Activated T-helper 17 cell treated with anti-CD3 and anti-CD28 coated beads, Interleukin-2, amount 50 U/mL, for 72 hours (primary cell): ENCODE measurements at places on chromosomes 13 and 19.
A peak's percentile ranks its signal among the peaks of the same experiment; 100 is the strongest.

- ATAC-seq = no peak
These were observed 260.8 kb downstream of the DNAJC15 start for GRCh38 chr13:43284162-43284561.

- ATAC-seq = no peak
These were observed 25.3 kb downstream of the FXYD5 start for GRCh38 chr19:35179830-35180229.

GRCh38 chr13:39481491-39481890, 121.5 kb downstream of the LHFPL6 start:
- no peak for ATAC-seq

GRCh38 chr19:355134-355533, 10.5 kb upstream of the MIER2 start:
- no peak for ATAC-seq

- no peak for ATAC-seq
These were observed 43.2 kb upstream of the TPM4 start for GRCh38 chr19:16033136-16033530.

DNA sequence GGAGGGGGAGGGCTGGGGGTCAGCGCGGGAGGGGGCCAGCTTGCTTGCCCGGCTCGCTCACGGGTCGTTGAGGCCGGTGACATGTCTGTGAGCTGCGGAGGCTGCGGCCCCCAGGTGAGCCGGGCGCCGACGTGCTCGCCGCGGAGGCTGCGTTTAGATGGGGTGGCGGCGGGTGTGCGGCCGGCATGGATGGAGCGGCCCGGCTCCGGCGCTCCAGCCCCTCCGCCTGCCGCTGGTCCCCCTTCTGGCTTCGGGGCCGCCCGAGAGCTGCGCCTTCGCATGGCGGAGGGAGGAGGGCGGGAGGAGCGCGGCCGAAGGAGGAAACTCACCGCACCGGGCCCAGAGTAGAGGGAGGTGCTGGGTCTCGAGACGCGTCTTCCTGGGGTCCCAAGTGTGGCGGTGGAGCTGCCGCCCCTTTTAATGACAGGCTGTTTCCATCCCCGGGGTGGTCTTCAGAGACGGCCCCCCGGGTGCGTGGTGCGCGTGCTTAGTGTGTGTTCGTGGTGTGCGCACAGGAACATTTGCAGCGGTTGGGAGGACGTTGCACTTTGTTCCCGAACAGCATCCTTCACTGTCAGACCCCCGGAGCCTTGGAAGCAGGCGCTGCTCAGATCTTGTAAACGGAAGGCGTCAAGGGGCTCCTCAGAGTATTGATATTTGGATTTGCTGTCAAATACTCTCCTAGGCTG, at the start of gene AKAP11:
Gene AKAP11, plus strand, starts transcription at position 38 of the 689 bp plus-strand sequence. CDS start 14,197 bp downstream, outside the sequence.
- peak; percentile 33 for ATAC-seq

DNA sequence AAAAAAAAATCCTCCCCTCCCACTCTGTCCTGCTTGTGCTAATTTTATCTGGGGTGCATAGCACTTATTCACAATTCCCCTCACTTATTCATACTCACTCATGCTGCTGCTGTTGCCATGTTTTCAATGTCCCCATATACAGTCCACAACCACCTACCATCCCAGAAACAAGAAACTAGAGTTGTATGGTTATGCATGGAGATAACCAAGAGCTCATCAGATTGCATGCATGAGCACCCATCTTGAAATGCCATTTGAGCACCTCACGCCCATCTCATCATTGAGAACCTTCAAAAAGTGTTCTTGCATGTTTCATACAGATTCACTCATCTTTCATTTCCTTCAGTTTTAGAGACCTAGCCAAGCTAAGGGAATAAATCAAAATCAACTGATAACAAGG, 15.1 kb upstream of the N4BP2L2 start:
- ATAC-seq = no peak

DNA sequence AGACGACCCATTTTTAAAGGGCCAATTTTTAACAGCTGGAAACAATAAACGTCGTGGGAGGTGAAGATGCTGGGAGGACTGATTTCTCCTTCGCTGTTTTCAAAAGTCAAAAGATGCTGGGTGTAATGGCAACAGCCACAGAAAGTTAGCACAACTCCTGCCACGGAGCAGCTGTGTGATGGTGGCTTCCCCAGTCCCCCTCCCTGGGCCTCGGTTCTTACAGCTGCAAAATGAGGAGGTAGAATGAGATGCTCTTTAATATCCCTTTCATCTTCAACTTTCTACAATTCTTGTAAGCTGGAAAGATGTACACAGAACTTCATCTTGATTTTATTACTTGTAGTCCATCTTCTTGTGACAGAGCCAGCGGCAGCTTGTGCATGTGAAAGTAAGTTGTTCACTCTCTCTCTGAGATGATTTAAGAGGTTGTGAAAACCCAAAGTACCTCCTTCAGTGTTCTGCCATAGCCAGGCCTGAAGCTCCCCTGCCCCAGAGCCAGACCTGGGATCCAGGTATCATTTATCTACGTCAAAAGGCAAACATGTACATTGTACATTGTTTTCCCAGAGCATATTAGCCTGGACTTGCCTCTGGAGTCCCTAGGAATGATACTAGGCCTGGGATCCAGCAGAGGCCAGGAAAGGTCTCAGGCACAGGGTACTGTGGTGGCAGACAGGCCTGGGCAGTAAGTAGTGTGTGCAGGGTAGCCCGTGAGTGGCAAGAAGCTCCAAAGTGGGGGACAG, 3.4 kb upstream of the UBE2L5 start:
- no peak for ATAC-seq

DNA sequence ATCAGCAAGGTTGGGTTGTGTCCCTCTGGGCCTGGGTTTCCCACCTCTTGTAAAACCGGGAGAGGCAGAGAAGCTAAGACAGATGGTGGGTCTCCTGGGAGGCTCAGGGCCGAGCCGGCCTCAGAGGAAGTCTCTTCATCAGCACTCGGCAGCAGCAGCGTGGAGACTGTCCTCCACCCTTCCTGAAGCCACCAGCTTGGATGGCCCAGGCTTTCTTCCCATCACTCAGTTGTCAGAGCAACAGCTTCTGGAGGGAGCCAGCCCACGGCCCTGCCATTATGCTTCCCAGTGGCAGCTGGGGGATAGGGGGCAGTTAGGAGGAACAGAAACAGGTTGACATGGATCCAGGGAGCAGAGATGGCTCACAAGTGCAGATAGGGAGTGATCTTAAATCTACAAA, 191.0 kb downstream of the KATNAL1 start:
- no peak for ATAC-seq

DNA sequence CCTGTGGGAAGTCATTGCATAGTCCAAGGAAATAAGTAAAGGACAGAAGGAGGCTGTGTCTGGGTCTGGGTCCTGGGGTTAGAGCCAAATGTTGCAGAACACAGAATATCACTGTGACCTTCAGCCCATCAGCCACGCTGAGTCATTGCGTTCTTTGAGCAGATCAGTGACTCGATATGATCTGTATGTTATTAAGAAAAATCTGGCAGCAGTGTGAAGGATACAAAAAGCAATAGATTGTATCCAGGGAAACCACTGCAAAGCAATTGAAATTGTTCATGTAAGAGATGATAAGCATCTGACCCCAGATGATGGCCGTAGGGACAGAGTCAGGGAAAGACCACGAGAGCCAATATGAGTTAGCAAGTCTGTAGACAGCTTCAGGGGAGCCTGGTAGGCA, 1575.1 kb upstream of the SLC10A2 start:
- no peak for ATAC-seq

DNA sequence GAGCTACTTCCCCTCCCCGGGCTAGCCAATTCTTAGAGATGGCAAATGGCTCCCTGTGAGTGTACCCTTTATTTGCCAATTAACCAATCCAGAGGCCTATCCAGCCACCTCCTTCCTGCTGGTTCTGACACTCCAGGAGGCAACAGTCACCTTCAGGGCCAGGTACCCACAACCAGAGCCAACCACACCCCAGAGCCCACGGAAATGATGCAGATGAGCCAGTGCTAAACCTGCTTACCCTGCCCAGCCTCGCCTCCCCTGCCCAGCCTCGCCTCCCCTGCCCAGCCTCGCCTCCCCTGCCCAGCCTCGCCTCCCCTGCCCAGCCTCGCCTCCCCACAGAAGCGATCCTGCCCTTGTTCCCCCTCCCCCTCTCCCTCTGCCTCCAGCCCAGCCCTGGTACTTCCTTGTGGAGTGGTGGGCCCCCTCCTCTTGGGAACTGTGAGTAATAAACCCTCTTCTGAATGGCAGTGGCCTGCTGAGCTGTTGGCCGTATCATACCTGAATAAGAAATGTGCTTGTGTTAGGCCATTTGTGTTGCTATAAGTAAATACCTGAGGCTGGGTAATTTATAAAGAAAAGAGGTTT, 173.8 kb upstream of the RNF113B start:
- no peak for ATAC-seq

GRCh38 chr19:15340086-15340485, 7.7 kb upstream of the BRD4 start:
- ATAC-seq = no peak

GRCh38 chr13:42041011-42041683, 7.3 kb upstream of the DGKH start:
- ATAC-seq = peak; percentile 59

DNA sequence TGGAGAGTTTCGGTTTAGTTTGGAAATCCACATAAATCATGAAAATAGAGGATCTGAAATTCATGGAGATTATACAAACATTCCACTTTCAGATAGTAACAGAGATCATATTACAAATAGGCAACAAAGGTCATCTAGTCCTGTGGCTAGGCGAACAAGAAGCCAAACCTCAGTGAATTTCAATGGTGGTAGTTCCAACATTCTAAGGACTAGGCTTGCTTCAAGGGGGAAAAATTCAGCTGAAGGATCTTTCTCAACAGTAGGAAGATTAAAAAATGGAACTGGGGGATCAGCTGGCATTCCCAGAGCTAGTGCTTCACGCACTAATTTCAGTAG, 47.0 kb downstream of the FOXO1 start:
- no peak for ATAC-seq

DNA sequence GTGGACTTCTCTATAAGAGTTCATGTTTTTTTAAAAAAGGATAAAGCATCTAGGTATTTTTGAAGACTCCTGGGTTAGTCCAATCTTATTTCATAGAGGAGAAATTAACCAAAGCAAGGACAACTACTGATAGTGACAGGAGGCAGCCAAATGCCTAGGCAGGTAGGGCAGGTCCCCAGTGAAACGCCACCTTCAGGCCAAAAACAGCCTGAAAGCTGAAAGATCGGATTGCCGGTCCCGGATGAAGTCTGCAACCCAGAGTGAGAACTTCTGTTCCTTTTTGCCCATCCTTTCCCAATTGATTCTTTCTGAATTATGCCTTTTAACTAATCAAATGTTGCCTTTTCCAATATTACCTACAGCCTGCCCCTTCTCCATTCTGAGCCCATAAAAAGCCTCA, 6.1 kb upstream of the GGACT start:
- no peak for ATAC-seq

DNA sequence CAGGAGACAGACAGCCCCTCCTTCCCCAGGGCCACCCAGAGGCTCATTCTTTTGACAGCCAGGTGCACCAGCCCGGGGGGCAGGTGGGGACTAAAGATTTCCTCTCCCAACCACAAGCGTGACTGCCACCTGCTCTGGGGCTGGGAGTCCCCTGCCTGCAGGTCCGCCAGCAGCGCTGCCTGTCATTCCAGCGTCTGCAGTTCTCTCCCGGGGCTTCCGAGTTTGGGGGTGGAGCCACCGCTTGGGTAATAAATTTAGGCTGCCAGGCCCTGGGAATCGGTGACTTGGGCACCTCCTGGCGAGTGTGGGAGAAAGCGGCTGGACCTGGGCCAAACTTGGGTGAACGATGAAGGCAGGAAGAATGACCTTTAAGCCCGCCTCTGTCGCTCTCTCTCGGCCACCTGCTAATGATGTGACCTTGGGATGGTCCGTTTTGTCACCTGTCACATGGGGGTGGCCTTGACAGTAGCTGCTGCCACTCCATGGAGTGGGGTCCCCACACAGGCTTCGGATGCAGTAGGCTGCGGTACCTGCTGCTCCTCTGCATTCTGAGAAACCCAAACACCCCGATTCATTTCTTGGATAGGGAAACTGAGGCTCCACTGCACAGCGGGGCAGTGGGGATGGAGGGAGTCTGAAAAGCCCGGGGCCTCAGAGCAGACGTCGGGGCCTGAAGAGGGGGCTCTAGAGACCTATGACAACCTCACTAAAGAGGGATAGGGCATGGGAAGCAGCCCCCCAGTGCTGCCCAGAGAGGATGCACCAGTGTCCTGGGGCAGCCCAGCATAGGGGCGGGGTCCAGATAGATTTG, 12.8 kb downstream of the FUT6 start:
- ATAC-seq = no peak

- no peak for ATAC-seq
These were observed 14.9 kb downstream of the COMP start for GRCh38 chr19:18776288-18776594.

DNA sequence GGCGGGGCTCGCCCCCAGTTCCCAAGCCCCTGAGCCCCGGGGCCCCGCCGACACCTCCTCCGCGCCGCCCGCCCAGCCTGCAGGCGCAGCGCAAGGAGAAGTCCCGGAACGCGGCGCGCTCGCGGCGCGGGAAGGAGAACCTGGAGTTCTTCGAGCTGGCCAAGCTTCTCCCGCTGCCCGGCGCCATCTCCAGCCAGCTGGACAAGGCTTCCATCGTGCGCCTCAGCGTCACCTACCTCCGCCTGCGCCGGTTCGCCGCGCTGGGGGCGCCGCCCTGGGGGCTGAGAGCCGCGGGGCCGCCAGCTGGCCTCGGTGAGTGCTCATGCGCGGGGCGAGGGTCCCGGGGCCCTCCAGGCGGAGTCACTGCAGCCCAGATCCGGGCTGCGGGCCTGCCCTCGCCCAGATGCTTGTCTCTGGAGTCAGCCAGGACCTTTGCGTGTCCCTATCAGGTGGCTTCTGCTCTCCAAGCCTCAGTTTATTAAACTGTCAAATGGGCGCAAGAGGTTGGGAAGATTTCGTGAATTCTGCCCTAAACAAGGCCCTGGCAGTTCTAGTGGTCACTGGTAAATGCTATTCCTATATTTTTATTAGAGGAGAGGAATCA, 2.0 kb downstream of the NPAS1 start:
- ATAC-seq = no peak

DNA sequence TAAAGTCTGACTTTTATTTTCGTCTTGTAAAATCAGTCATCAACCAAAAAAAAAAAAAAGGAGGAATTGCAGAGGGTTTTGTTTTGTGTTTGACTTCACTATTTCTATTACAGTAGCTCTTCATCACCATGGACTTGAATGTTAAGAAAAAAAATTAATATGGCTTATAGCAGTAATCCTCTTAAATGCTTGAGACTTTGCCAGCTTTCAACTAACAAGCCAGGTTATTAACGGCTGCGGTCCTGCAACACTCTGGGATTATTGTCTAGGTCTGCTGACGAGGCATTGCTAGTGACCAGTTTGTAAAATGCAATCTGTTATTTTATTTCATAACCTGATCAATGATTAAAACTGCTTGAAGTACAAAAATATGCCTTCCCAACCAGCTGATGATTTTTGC, 647.2 kb upstream of the KLHL1 start:
- ATAC-seq = no peak

- peak; percentile 96 for ATAC-seq
These were observed 8.7 kb downstream of the EML2 start for GRCh38 chr19:45630463-45630862.

DNA sequence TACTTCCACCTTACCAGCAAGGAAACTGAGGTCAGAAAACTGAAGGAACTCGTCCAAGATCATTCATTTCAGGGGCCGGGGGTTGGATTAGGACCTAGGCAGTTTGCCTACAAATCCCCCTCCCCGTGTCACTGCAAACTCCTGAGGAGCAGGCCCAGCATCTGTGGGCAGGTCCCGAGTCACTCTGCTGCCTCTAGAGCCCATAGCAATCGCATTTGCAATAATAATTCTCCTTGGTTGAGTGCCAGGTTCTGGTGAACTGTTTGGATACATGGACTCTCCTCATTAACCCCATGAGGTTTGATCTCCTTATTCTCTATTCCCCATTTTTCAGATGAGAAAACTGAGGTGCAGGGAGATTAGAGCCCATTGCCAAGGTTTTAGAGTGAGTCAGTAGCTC, 903 bp downstream of the PIN1 start:
- no peak for ATAC-seq

- peak; percentile 69 for ATAC-seq
These were observed 10.6 kb downstream of the REXO1 start for GRCh38 chr19:1837625-1838105.
